ENCODE measurements at places on chromosomes 11 and 22.

DNA sequence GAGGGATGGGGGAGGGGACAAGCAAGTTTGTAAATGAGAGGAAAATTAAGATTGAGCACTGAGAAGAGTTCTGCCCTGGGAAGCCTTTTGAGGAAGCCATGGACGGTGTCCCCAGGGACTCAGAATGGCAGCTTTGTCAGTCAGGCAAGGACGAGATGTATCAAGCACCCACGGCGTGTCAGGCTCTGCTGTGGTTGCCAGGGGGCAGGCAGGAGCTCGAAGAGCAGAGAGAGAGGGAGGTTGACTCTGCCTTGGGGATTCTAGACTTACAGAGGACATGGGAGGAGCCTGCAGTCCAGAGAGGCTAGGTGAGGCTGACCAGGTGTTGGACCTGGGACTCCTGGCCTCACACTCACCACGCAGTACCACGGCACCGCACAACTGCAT is 29.1 kb upstream of the SYT7 start:
- DNase-seq = peak; percentile 88

- DNase-seq = peak; percentile 89
Observed at GRCh38 chr11:115164774-115165173, 339.4 kb downstream of the CADM1 start.

GRCh38 chr22:44632541-44633396 is 69.2 kb upstream of the PRR5 start:
- DNase-seq = no peak

GRCh38 chr22:42770448-42770726 is 49.7 kb upstream of the A4GALT start:
- DNase-seq = no peak

GRCh38 chr11:95121698-95122097 is 32.1 kb downstream of the ENDOD1 start:
- DNase-seq = no peak

DNA sequence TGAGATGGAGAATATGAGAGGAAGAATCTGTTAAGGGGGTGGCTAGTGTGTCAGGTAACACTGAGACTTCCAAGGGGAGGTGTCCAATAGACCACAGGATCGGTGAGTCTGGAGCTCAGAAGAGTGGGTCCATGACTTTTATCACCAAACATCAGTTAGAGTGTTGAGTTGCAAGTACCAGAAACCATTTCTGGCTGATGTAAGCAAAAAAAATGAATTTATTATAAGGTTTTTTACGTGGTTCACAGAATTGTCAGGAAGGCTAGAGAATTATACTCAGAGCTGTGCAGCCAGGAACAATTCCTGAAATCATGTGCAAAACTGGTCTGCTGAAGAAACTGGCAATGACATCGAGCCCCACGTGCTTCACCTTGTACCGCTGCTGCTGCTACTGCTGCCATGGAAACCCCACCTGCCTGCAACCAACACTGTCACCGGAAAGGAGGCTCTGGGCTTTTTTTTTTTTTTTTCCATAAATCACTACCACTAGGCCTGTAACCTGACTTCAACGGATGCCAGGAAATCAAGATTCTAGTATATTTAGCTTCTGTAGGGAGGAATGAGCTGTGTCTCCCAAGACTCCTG is 16.6 kb upstream of the STK33 start:
- peak; percentile 50 for DNase-seq

GRCh38 chr22:23801238-23801821 is 14.6 kb downstream of the SMARCB1 start:
- DNase-seq = peak; percentile 34

DNA sequence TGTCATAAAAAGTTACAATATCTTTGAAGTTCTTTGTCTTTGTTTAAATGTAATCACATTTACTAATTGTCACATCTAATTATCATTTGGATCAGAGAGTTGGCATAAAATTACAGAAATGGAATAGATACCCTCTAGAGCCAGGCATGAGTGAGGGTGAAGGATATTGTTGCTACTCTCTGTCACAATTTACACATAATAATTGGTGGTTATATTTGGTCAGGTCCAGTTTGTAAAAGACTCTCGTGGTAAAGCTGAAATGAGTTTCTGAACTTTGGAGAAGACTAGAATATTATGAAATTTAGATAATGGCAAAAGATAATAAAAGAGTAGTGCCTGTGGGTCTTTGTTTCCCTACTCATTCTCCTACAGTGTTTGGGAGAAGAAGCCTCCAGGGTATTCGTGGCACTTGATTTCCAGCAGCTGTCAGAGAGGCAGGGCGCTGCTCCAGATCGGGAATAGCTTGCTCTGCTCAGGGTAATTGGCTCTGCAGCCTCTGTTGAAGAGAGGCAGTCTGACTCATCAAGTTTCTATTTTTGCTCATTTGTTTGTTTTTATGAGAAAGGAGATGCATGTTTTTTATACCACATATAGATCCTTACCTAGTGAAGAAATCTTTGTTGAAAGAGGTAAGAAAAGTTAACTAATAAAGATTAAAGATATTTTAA is 349.9 kb downstream of the CNTN5 start:
- DNase-seq = peak; percentile 59

GRCh38 chr22:36671404-36671803 is 32.1 kb downstream of the CACNG2 start:
- no peak for DNase-seq

DNA sequence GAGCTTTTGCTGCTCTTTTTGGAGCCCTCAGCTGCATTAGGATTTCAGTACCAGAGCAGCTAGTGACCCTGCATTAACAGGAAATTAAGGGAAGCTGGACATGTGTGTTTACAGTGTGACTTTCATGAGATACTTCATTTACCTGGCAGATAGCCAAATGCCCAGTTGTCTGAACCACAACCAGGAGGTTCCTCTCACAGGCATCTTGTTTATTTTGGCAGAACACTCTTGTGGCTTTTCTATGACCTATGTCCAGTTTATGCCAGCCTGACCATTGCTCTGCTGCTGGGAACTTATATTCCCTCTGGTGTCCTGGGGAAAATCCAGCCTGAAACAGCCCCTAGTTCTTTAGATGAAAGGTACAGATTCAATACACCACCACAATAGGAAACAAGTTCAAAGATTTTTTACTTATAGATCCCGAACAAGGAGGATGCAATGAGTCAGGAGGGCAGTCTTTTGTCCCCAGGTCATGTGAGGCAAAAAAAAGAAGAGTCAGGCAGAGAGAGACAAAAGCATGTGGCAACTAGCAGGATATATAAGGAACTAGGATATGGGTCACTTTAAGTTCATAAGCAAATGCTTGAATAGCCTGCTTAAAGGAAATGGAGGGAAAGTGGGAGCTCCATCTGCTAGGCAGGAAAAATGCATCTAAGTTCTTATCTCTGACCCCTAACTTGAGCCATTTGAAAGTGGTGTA is 379.3 kb downstream of the INSC start:
- no peak for DNase-seq

DNA sequence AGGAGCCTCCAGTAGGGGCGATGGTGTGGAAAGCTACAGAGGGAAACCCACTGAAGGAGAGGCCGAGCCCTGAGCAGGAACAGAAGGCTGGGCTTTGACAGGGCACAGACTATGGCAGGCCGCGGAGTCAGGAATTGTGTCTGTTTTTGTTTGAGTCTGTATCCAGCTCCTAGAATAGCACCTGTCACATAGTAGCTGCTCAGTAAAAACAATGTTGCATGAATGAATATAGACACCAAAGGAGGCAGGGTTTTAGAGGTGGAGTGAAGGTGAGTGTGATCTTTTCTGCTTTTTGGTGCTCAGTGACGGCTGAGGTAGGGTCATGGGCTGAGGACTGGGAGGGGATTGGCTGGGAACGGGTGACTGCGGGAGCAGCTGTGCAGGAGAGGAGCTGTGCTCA is 18.5 kb upstream of the APOBEC3A start:
- no peak for DNase-seq

DNA sequence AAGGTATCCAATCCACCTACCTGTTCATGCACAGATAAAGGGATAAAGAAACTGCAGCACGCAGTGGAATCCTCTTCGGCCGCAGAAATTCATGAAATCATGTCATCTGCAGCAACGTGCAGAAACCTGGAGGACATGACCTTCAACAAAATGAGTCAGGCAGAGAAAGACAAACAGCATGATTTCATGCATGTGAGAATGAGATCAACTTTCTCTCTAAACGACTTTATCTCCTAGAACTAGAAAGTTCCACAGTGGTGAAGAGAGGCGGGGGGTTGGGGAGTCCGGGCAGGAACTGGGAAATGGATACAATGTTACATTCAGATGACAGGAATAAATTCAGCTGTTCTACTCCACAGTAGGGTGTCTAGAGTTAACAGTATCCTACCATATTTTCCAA is 9.9 kb downstream of the RGL4 start:
- no peak for DNase-seq

- DNase-seq = no peak
Observed at GRCh38 chr22:19663286-19663815, 51.0 kb upstream of the SEPTIN5 start.

DNA sequence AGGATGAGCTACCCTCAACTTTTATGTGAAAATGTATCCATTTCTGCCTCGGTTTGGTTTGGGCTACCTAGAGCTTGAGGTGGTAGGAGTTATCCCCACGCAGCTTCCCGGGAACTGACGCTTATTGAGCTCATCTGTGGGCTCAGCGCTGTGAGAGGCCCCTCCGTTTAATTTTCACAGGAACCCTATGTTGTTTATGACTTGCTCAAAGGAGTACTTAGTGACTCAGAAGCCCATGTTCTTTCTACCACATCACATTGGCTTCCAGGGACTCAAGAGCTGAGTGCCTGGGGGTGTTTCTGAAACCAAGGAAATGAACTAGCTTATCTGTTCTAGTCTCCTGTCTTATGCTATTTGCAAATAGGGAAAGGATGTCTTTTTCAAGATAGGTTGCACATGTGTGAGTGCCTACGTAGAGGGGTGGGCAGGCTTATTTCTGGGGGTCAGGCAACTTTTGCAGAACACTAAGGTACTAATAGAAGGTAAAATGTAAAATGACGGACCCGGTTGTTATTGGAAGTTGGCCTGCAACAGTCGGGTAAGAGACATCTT is 40.5 kb downstream of the MICAL2 start:
- DNase-seq = no peak

DNA sequence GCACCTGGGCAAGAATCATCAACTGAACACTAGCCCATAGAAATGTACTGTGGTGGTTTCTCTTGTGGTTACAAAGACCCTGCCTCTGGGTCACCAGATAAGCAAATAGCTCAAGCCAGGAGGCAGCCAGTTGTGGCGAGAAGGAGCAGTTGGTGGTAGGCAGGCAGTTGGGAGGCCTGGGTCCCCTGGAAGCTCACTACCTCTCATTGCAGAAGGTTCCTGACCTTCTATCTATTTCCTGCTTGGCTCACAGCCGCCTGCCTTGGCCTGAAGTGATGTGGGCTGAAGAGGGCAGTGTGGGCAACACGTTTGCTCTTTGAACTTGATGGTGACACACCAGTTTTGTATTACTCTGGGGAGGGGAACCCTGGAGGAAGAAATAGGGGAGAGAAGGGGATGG is 34.7 kb downstream of the NECTIN1 start:
- no peak for DNase-seq

DNA sequence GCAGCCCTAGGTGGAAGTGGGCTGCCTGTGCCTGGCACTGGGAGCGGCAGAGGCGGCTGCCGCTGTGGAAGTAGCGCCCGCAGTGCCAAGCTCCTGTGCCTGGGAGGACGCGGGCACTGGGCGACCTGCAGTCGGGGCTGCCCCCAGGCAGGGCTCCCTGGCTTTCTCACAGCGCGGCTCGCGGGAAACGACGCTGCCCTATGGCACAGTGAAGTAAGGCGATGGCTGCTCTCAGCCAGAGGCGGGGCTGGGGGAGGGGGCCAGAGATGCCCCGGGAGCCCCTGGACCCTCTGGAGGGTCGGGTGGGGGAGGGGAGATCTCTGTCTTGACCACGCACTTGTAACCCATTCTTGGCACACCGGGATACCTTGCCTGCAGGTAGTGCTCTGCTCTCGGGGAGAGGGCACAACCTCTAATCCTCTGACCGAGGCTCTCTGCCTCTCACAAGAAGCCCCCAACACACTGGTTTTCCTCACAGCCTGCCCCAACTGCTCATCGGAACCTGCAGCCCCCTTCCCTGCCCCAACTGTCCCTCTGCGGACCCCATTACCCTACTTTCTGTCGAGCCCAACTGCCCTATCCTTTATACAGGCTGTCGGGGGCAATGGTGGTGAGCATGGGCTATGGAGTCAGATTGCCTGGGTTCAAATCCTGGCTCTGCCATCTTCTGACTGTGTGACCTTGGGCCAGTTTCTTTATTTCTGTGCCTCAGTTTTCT is 32.2 kb upstream of the TRIM29 start:
- peak; percentile 49 for DNase-seq

DNA sequence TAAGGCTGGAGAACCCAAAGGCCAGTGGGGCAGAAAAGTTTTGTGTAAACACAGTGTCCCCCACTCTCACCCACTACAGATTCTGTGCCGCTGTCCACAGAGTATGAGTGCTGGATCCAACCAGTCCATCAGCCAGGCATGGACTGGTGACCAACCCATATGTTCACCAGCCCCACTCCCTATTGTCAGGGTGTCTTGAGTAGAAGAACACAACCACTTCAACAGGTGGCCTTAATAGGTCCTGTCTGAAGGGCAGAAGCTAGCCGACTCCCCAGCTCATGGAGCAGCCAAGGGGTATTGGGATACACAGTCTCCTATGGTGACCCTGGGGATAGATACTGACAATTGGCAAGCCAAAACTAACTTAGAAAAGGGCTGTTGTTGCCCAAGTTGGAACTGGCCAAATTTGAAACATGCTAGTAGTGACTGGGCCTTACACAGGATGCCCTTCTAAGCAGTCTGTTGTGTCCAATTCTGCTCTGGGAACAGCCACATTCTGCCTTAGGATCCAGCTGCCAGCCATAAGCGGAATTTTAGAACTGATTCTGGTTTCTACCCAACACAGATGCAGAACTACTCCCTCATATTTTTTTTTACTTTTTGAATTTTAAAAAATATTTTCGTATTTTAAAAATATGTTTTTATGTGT is 19.8 kb upstream of the PGM2L1 start:
- no peak for DNase-seq

- DNase-seq = no peak
Observed at GRCh38 chr11:1171985-1172728, 14.4 kb downstream of the MUC5AC start.

Data from endodermal cell (in vitro differentiated cells).